ENCODE measurements at places on chromosomes 1 and 21. TPM values are rescaled to one million over a fixed set of nuclear protein-coding genes. Genes with fewer than 3 reads are reported as not detected.

GRCh38 chr1:82778612-82779011 is 977.9 kb downstream of the ADGRL2 start:
- no peaks in the 10 kb centered on the region for H3K36me3 ChIP-seq
- no peak overlapping the region for H3K4me3 ChIP-seq
- no peaks in the 10 kb centered on the region for H3K27me3 ChIP-seq

DNA sequence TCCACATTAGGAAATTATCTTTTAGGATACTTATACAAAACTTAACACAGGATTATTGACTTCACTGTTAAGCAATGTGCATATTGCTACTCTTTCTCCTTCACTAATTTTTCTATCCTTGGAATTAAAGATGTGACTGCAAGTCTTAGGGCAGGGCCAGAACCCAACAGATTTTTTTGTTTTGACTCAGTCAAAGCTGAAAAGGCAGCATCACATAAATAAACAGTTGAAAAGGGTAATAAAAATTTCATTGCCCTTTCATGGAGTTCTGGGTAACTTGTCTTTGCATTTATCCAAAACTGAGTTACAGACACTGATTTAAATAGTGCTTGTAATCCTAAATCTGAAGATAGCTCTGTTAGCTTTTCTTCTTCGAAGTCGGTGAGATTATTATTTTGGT is 1.9 kb upstream of the TMEM35B start:
- no peak overlapping the region for H3K4me3 ChIP-seq
- peaks cover 16% of the 10 kb centered on the region for H3K36me3 ChIP-seq
- H3K27me3 ChIP-seq: no peaks in the 10 kb centered on the region
- no peak for DNase-seq

GRCh38 chr21:37294679-37295078 is 27.5 kb upstream of the VPS26C start:
- DNase-seq: no peak
- H3K27me3 ChIP-seq: no peaks in the 10 kb centered on the region
- H3K4me3 ChIP-seq: no peak overlapping the region

DNA sequence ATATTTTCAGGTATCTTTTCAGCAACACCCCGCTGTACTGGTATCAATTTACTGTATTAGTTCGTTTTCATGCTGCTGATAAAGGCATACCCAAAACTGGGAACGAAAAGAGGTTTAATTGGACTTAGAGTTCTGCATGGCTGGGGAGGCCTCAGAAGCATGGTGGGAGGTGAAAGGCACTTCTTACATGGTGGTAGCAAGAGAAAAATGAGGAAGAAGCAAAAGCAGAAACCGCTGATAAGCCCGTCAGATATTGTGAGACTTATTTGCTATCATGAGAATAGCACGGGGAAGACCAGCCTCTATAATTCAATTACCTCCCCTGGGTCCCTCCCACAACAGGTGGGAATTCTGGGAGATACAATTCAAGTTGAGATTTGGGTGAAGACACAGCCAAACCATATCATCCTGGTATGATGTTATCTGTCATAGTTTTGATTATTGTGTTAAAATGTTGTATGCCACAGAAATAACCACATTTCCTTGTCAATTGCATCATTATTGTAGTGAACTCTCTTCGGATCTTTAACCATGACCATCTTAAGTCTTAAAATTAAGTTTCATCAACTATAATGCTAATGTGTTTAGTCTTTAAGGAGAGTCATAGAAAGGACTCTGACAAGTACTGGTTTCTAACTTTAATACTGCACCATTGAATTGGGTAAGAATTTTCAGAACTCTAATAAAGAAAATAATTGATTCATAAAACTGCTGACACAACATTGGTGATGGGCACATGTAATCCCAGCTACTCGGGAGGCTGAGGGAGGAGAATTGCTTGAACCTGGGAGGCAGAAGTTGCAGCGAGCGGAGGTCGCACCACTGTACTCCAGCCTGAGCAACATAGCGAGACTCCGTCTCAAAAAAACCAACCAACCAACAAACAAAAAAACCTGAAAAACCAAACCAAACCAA is 58.2 kb downstream of the TBX19 start:
- no peak overlapping the region for H3K27ac ChIP-seq
- no peak overlapping the region for H3K4me3 ChIP-seq
- H3K4me1 ChIP-seq: no peaks in the 10 kb centered on the region
- no peaks in the 10 kb centered on the region for H3K27me3 ChIP-seq
- no peaks in the 10 kb centered on the region for H3K36me3 ChIP-seq

Gene PIGR
- 0.53 TPM for total RNA-seq

Measured in ascending aorta (tissue), 2 donors.